Stimulated activated CD4-positive, alpha-beta T cell treated with anti-CD3 and anti-CD28 coated beads, Interleukin-1b, Interleukin-23, amount 100 ng/mL, for 1 hour (primary cell): ENCODE measurements at places on chromosomes 1 and 21.

DNA sequence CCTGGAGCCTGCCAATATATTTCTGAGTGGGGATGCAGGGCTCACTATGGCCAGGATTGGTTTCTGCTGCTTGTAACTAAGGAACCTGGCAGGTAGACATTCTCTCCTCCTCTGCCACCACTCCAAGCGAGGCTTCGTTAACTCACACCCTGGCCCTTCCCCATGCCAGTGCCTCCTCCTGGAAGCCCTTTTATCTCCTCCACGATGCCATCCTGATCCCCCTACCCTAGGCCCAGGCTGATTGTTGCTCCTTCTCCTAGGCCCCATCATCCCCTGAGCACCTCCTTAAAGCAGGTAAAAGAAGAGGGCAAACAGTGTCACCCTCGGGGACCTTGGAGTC, 118.5 kb downstream of the DMRTB1 start:
- no peak for DNase-seq

- no peak for DNase-seq
Observed at GRCh38 chr1:47690341-47691250, 252.8 kb downstream of the FOXD2 start.

DNA sequence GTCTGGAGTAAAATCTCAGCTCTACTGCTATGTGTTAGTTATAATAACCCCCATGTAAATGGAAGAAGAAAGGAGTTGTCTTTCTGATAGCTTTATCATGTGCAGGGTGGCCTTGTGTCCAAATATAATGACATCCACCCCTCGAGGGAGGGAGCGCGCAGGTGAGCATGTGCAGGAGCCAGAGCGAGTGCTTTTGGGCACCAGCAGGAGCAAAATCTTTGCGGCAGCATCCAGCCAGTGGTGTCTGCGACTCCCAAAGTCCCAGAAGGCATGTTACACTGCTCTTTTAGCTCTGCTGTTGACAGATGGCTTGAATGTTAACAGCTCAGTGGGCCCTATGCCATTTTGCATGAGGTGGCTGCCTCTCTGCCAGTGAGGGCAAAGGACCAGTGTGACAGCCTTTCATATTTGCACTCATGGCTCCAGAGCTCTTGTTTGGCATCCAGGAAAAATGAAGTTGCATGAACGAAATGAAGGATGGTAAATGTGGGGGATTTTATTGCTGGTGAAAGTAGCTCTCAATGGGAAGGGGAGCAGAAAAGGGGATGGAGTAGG, 146.7 kb downstream of the HMCN1 start:
- no peak for DNase-seq

DNA sequence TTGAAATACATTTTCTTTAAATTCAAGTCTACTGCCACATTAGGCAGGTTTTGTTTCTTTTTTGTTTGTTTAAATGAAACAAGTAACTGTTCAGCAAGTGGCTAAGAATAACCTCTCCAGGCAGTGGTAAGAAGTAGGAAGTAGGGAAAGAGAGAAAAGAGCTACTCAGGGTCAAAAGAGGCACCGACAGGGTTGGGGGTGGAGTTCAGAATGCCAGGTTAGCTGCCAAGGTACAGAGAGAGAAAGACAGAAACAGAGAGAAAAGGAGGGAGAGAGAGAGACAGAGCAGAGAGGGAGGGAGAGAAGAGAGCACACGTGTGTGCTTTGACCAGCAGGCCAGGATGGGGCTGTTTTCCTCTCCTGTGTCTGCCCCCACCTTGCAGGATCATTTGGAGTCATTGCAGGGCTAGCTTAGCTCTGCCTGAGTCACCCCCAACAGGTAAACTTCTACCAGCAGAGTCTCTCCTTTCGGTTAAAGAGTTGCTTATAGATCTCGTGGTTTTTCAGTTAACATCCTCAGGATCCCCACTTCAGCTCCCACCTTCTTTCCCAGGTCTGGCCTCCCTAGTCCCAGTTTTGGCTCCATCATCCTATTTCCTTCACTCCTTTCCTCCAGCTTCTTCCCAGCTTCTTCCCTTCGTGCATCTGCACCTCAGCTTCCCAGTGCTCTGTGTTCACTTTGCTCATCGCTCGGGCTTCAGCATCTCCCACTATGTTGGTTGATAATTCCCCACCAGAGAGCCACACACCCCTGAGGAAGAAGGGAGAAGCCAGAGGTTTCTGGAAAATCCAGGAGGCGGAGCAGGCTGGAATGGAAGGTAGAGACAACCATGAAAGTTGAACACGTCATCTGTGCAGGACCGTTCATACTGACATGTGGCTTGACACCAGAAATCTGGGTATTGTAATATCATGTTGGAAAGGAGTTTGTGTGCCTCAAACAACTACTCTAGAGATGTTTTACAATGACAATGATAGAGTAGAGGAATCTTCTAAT, 21.8 kb upstream of the RAB4A start:
- DNase-seq: no peak

GRCh38 chr1:192839162-192840066, 30.6 kb downstream of the RGS2 start:
- DNase-seq: no peak

DNA sequence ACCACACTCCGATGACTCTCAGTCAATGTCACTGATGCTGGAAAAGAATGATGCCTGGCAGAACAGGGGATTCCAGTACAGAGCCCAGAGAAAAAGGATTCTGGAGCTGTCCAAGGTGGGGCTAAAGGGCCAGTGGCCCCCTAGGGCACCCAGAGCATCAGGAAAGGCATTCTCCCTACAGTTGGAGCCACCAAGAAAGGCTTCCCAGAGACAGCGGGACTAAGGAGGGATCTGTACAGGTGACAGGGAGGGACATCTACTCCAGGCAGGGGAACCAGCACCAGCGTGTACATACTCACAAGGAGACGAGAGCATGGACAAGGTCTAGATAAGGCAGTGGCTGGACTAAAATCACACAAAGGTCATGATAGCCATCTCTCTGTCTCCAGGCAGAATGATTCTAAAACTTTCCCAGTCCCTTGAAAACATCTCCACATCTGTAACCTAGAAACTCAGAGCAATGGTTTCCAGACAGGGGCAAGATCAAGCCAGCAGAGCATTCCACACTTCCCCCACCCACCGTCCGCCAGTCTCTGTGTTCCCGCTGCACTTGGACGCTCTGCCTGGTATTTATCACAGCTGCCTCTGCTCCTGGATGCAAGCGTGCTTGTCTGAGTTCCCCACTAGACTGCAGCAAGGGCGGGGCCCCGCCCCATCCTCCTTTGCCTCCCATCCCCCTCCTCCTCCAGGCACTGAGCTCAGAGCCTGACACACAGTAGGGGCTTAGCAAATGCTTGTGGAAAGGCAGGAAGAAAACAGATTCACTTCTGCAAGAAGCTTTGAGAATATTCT, 111.6 kb upstream of the ZC3H12A start:
- no peak for DNase-seq

- DNase-seq: no peak
Observed at GRCh38 chr1:26530895-26531598, 1.5 kb downstream of the RPS6KA1 start.

DNA sequence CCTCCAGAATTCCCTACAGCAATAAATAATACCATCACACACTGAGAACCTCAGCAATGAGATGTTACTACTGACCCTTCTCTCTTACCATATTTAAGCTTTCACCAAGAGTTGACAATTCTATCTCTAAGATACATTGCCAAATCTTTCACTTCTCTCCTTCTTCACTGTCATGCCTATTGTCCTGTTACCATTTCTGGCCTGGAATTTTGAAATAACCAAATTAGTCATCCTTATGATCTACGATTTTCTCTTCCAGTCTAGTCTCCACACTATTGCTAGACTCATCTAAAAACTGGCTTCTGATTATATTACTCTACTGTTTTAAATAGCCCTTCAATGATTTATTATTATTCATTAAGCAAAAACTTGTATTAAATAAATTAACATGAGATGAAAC, 656.1 kb upstream of the ADGRL4 start:
- no peak for DNase-seq

DNA sequence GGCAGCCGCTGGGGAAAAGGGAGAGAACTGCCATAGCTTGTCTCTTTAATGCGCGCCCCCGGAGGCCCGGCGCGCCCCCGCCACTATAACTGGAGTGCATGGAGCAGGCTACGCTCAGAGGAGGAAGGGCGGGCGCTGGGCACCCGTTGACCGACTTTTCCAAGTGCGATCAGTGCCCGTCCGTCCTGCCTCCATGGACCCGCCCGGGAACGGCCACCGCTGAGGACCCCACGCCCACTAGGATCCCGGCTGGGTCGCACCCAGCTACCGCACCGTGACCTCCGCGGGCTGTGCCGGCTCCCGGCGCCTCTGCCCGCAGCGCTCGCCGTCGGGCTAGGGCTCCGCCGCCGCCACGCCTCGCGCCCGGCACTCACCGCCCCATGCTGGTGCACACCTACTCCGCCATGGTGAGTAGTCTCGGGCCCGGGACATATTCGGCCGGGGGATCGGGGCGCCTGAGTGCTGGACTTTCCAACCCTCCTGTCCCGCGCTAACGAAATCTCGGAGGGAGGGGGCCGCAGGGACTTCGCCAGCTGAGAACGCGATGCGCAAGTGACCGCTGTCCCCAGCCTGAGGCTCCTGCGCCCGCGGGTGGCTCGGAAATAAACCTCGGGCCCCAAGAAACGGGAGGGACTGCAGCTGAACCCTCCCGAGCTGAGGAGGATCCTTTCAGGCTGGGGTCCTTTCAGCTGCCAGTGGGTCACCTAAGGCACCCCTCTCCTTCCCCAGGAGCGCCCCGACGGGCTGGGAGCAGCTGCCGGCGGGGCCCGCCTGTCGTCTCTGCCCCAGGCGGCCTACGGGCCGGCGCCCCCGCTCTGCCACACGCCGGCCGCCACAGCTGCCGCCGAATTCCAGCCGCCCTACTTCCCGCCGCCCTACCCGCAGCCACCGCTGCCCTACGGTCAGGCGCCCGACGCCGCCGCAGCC, at the start of gene TFAP2E:
Gene TFAP2E (plus strand): TSS at position 117 of the 927 bp plus-strand sequence. CDS start 264 bp downstream, at position 381.
- no peak for DNase-seq

DNA sequence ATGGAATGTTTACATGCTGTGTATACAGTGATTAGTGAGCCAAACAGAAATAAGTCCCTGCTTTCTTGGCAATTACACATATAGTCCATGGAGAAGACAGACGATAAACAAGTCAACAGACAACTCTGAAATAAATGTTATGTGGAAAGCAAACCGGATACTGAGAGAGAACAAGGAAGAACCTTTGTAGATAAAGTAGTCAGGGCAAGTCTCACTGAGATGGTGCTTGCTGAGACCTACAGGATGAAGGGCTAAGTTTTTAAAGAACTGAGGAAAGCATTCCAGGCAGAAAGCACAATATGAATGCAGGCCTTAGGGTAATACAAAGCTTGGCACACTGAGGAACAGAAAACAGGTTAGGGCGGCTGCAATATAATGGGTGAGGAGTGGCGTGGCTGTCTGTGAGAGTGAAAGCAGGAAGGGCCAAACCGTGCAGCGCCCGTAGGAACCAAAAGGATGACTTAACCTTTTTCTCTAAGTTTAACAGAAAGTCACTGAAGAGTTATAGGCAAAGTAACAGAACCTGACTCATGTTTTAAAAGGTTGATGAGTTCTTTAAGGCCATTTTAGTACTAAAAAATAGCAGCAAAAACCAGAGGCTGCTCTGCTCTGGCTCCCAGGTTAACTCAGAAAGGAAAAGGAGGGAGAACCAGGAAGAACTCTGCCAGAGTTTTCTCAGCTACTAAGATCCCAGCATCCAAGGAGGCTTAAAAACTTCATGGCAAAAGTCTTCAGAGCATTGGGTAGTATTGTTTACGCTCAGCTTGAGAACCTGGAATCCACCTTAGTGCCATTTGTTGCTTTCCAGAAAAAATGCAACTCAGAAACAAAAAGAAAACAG, 8.7 kb upstream of the TTF2 start:
- DNase-seq: no peak

- DNase-seq: no peak
Observed at GRCh38 chr1:32907435-32907834, 6.2 kb upstream of the TMEM54 start.

GRCh38 chr21:22450507-22450906, 1452.3 kb downstream of the NCAM2 start:
- no peak for DNase-seq

DNA sequence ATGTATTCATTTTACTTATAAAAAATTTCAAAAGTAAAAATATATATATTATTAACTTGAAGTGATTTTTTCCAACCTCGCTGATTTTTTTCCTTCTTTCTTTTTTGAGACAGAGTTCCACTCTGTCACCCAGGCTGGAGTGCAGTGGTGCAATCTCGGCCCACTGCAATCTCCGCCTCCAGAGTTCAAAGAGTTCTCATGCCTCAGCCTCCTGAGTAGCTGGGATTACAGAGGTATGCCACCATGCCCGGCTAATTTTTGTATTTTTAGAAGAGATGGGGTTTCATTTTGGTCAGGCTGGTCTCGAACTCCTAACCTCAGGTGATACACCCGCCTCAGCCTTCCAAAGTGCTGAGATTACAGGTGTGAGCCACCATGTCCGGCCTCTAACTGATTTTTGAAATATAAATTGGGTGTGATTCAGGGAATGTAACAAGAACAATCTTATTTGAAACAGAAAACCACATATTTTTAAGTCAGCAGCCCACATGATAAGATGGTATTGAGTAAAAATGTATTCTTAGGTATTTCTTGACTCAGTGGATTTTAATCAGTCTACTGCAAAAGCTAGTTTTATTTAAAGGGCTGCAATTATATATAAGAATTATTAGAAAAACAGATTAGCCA, 30.0 kb downstream of the ZBTB8B start:
- no peak for DNase-seq

- no peak for DNase-seq
Observed at GRCh38 chr1:2934642-2935081, 86.6 kb upstream of the ACTRT2 start.

DNA sequence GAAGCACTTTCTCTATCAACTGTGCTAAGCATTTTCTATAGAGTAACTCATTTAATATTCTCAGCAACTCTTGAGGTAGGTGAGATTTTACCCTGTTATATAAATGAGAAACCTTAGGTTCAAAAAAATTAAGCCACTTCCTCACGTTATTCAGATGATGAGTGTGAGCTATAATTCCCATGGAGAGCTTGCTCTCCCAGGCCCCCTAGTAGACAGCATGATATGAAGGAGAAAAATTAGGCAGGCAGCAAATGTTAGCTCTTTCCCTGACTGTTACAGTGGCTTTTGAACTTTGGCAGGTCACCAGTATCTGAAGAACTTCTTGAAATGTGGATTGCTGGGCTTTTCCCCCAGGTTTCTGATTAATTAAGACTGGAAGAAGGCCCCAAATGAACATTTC, 753.1 kb downstream of the NCAM2 start:
- no peak for DNase-seq

- DNase-seq: no peak
Observed at GRCh38 chr1:115056395-115056798, 26.8 kb downstream of the TSHB start.

- DNase-seq: no peak
Observed at GRCh38 chr1:17923666-17924065, 168.5 kb downstream of the ACTL8 start.

- DNase-seq: no peak
Observed at GRCh38 chr1:2543543-2544092, 12.6 kb upstream of the TNFRSF14 start.

GRCh38 chr1:62306065-62306464, 13.2 kb downstream of the KANK4 start:
- no peak for DNase-seq

- DNase-seq: no peak
Observed at GRCh38 chr1:98931128-98931835, 73.4 kb downstream of the PLPPR5 start.
